ENCODE measurements at places on chromosomes 13 and 19.
A peak's percentile ranks its signal among the peaks of the same experiment; 100 is the strongest.

DNA sequence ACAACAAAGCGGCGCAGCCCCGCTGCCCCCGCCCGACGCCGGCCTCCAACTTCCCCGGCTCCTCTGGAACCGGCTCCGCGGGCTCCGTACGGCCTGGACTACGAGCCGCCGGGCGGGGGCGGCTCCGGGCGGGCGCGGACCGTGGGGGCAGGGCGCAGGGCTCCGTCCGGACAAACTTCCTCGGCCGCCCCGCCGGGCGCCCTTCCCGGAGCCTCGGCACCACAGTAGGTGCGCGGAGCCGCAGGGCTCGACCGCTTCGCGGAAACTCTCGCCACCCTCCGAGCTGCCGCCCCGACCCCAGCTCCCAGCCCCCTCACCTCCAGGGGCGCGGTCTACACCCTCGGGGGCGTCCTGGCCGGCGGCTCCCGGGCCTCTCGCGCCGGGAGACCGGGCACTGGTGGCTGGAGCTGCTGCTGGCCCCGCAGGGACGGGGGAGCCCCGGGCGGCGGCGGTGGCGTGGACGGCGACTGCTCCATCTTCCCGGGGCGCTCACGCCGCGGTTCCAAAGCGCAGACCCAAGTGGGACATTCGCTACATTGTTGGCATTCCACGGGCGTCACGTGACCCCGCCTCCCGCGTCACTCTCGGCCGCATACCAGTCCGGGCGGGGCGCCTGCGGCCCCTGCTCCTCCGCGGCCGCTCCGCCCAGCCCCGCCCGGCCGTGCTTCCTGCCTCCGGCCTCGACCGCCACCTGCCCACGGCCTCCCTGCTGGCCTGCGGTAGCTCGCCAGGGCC is at the start of gene LATS2:
Gene LATS2, minus strand, starts transcription at position 558 of the 735 bp plus-strand sequence. CDS start 15,560 bp downstream, outside the sequence.
- peak; percentile 80 for DNase-seq

DNA sequence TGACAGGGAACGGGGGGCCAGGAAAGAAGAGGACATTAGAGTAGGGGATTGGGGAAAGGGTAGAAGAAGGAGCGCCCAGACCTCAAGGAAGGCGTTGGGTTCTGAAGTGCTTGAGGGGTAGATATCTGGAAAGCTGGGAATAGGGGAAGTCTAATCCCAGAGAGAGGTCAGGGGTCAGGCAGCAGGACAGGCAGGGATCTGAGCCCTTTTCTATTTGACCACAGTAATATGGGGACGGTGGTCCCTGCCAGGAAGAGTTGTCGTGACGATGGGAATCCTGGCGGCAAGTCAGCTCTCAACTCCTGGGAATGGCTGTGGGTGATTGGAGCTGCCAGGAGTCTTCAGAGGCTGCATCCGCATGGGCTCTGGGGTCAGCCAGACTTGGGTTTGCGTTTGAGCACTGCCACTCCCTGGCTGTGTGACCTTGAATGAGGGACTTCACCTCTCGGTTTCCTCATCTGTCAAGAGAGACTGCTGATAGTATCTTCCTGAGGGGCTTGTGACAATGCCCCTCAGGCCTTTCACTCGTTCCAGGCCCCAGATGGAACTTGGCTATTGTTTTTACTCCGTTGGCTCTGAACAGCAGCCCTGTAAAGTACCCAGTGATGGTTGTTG is 1.3 kb downstream of the AP2A1 start:
- DNase-seq = no peak

- DNase-seq = no peak
Measured at GRCh38 chr13:100815476-100816046, 141.0 kb upstream of the TMTC4 start.

DNA sequence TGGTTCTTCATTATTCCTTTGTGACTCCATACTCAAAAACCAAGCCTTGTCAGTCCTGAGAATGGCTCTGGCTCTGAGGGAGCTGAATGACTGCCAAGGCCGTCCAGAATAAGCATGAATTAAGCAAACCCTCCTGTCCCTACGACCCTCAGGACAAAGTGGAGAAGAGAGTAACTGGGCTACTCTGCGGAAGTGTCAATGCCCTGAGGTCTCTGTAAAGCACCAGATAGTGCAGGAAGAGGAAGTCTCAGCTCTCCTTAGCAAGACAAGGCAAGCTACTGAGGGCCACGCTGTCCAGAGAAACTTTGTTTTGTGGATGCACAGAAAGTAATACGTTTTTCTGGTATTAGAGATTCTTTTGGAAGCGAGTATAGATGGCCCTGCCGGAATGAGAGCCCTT is 94.1 kb downstream of the RNASEH2B start:
- no peak for DNase-seq

- DNase-seq = no peak
Measured at GRCh38 chr13:94209117-94209516, 270.4 kb downstream of the DCT start.

- DNase-seq = peak; percentile 13
Measured at GRCh38 chr13:106376401-106377112, 158.9 kb downstream of the EFNB2 start.

DNA sequence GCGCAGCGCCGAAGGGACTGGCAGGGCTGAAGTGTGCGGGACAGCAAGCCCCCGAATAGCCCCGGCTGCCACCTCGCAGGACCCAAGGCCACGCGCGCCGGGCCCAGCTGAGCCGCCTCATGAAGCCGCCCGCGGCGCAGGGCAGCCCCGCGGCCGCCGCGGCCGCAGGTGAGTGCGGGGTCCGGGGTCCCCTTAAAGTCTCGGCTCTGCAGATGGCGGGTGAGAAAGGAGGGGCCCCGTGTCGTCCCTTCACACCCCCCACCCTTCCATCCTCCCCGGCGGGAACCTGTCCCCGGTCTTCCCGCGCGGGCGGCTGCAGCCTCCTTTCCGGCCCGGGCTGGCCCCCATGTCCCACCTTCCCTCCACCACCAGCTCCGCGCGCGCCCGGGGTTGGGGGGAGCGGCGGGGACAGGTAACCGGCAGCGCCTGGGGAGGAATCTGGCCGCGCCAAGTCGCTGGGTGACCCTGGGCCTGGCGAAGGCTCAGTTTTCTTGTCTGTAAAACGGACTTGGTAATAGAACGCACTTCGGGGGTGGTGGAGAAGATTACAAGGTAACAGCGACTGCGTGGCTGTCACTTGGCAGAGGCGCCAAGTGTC is 338 bp downstream of the RGCC start:
- no peak for DNase-seq

DNA sequence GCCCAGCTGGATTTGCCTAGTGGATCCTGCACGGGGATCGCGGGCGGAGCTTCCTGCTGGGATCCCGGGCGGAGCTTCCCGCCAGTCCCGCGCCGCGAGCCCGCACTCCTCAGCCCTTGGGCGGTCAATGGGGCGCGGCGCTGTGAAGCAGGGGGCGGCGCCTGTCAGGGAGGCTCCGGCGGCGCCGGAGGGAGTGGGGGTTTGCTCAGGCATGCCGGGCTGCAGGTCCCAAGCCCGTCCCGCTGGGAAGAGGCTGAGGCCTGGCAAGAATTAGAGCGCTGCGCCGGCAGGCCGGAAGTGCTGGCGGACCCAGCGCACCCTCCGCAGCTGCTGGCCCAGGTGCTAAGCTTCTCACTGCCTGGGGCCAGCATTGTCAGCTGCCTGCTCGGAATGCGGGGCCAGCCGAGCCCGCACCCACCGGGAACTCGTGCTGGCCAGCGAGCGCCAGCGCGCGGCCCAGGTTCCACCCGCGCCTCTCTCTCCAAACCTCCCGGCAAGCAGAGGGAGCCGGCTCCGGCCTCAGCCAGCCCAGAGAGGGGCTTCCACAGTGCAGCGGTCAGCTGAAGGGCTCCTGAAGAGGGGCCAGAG is 119.6 kb downstream of the PRR20E start:
- DNase-seq = no peak

DNA sequence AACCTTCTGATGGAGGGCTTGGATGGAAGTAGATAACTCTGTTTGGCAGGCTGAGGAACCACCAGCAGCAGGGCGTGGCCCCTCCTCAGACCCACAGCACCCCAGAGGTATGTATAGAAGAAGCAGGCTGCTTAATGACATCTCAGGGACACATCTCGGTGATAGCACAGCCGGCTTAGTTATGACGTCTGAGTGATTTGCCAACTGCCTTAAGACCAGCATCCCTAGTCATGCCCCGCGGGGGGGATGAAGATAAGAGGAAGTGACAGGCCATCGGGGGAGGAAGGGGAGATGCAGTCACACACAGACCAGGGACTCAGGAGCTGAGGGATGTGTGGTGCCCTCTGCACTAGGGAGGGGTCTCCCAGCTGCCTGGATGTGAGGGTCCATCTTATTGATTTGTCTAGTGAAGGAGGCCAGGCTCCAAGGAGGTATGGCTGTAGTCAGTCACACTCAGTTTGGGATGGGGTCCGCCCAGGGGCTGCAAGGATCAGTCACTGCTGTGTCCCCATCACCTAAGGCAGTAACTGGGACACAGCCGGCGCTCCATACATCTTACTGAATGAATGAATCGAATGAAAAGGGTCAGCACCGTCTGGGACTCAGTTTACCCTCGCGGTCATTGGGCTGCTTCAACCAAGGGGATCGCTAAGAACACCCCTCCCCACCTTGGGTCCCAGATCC is 19.2 kb upstream of the ERCC1 start:
- peak; percentile 99 for DNase-seq

GRCh38 chr13:22648320-22648801 is 532.4 kb upstream of the SGCG start:
- DNase-seq = no peak

- DNase-seq = no peak
Measured at GRCh38 chr19:18424122-18424889, 5.1 kb downstream of the SSBP4 start.

GRCh38 chr19:47511681-47512080 is 3.2 kb downstream of the NAPA start:
- DNase-seq = no peak

- peak; percentile 78 for DNase-seq
Measured at GRCh38 chr19:12792051-12792852, 966 bp downstream of the JUNB start.

DNA sequence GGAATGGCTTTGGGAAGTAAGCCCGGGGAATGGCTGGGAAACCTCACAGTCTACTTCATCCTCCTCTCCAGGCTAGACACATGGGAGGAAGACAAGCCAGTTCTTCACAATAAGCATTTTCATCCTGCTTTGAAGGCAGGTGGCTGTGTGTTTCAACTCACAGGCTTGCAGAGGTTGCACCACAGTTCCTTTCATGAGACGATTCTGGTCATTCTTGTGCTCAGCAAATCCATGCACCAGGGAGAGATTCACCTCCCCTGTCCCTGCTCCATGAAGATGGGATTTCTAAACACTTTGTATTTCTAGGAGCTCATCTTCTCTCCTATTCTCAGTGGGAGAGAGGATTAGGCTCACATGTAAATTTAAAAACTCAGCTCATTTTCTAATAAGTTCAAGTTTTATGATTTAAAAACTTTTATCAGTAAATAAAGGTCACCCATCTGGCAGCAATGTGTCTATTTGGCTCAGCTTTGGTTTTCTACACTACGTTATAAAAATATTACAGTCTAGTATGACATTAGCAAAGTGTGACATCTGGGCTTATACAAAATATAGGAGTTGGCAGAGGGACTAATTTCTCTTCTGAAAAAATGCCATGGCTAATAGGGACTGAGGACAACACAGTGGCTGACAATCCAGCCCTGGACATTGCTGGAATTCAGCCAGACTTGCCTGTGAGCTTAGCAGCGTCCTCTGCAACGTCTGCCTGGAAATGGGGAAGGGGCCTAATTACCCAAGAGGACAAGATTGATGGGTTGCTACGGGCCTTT is 283.2 kb upstream of the SLC10A2 start:
- DNase-seq = no peak

DNA sequence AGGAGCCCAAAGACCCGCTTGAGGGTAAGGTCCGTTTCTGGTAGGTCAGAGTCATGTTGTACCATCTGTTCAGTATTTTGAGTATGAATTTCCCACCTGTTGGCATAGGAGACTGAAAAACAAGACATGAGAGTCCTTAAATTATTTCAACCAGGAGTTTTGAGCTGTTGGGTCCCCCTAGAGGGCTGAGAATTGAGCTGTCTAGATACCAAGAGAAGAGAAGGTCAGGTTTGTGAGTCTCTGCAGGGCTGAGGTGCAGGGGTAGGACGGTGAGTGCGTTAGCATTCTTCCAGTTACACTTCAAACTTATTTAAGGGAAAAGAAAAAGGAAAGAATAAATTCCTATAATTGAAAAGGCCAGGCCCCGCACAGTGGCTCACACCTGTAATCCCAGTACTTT is 5.0 kb downstream of the CBLC start:
- no peak for DNase-seq

DNA sequence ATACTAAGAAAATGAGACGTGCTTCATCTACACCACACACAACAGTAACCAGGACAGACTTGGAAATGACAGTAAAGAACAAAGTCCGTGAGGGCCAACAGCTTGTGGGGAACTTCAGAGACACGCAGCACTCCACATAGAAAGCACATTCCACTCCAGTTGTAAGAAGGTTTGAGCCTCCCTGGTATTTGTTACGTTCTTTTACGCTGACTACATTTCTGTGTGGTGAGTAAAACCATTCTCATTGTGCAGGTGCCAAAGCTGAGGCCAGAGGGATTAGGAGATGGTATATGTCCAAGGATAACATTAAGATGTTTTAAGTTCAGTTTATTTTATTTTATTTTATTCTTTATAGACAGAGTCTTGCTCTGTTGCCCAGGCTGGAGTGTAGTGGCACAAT is 1189.9 kb downstream of the UQCRFS1 start:
- no peak for DNase-seq

DNA sequence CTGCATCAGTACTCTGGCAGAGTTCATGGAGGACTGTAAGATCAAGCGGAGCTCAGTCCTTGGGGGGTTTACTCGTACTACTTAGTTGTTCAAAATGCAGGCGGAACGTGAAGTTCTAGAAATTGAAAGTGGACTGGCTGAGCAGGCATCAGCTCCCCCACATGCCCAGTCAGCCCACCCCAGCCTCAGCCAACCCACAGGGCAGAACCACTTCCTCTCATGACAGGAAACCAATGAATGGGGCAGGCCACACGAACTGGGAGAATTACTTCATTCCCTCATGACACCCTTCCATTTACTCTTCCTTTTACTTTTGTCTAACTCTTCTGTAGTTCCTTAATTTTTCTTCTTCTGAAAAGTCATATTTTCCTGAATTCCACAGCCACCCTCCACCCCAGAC is 71.9 kb downstream of the FLT1 start:
- peak; percentile 96 for DNase-seq

DNA sequence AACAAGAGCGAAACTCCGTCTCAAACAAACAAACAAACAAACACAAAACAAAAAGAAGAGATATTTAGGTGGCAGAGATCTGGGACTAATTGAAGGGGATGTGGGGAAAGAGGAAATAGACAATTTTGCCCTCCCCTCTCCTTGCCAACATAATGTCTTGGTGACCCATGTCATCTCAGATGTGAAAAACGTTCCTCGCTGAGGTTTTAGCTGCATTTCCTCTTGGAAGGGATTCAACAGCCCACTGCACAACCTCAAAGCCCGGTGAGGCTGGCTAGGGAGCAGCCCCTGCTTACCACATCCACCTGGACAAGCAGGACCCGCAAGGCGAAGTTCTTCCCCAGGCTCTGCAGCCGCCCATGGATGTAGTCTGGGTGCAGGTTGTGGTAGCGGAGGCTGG is 4.9 kb downstream of the ERCC1 start:
- DNase-seq = peak; percentile 91

DNA sequence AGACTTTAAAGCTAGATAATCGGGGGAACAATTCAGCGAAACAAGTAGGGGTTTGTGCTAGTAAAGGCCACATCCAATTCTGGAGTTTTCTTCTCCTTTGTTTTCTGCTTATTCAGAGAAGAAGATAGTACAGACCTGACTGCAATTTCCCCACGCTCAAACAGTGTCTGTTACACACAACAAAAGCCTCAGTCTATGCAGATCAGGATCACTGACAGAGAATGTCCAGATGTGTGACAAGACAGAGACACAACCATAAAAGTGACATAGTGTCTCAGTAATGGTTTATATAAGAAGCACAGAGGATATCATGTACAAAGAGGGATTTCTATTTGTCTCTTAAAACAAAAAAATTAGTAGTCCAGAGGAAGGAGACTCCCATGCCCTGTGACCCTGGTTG is 70.7 kb upstream of the GTF3A start:
- no peak for DNase-seq
